Activated naive CD4-positive, alpha-beta T cell treated with anti-CD3 and anti-CD28 coated beads for 36 hours (primary cell): ENCODE measurements at places on chromosomes 1 and 21.
A peak's percentile ranks its signal among the peaks of the same experiment; 100 is the strongest.

- DNase-seq = peak; percentile 39
Observed at GRCh38 chr1:46595127-46595526, 8.9 kb downstream of the MKNK1 start.

DNA sequence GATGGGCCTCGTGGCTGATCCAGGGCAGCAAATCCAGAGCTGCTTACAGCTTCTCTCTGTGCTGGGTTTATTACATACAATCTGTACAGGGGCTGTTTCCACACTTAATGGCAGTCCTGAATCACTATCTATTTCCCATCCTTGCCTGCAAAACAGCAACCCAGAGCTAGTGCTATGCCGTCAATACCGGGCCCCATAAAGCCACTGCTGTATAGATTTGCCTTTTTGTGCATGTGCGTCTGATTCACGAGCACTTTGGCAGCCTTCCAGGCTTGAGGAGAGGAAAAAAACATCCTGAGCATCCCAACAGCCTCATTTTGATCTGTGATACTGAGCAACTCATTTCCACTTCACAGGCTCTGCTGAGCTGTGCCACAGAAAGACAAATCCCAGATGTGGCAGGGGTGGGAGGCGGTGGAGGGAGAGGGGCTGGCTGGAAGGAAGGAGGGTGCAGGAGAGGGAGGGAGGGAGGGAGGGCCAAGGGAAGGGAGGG lies 65.2 kb upstream of the TARBP1 start:
- DNase-seq = peak; percentile 89

GRCh38 chr21:42107177-42107880 lies 36.2 kb downstream of the UMODL1 start:
- no peak for DNase-seq

DNA sequence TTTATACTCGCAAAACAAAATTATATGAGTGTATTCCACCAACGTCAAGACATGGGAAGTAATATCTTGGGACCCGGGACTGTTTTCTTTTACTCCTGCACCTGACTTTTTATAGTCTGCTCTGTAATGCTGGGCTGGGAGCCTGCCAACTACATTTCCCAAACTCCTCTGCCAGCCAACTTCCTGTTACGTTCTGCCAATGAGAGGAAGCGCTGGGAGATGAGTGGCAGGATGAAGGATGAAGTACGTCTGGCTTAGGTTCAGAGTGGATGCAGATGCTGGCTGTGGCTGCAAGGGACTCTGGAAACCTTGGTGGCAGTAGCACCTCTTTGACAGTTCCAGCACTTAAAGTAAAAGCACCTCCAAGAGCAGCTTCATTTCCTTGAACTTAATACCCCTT lies 59.6 kb downstream of the USP24 start:
- peak; percentile 23 for DNase-seq

DNA sequence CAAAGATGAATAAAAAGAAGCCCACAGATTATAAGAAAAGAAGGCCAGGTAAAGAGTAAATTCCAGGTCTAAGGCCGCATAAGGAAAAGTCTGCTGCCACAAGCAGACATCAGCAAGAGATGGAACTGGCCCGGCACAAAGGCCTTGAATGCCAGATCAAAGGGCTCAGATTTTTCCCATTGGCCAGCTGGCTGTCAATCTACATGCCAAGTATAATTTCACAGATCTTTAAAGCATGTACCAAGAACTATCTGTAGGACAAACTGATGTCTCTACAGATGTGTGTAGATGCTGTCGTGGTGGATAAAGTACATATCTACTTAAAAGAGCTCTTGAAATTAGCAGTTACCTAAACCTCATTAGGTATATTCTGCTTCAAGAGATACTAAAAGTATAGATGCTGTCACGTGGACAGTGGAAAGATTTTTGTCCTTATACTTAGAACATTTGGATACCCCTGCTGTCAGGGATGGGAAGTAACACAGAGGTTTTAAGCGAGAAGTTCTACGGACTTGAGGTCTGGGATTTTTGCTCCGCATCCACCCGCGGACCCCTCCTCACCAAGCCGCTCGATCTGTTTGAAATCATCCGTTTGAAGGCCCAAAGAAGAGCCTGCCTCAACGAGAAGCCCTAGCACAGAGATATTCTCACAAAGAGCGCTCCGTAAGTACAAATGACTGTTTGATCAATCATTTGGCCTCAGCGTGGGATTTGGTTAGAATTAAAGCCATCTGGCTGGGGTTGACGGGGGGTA lies 10.1 kb downstream of the GLIS1 start:
- DNase-seq = no peak

- no peak for DNase-seq
Observed at GRCh38 chr1:44851308-44851707, 8.3 kb upstream of the PTCH2 start.

DNA sequence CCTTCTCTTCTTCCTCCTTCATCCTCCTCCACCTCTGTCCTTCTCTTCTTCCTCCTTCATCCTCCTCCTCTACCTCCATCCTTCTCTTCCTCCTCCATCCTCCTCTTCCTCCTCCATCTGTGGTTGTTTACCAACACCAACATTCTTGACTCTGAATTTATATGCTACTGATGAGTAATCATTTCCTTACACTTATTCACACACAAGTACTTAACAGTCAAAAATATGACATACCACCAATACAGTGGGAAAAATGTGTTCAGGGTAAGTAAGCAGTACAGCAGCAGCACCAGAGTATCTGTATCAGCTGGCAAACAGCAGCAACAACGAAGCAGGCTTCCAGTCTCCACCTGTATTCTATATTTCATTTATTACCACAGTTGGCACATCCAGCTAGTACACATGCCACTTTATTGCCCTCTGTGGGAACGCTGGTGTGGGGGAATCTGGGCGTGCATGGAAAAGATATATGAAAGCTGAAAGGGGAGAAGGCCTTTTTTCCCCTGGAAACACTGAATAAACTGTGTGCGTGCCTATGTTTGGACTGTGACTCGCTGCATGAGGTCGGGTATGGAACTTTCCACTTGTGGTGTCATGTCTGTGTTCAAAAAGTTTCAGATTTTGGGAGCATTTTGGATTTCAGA lies 16.0 kb downstream of the ADSS2 start:
- peak; percentile 31 for DNase-seq

GRCh38 chr1:20665726-20666125 lies 4.6 kb upstream of the DDOST start:
- DNase-seq = peak; percentile 13

GRCh38 chr1:172719694-172720138 lies 60.8 kb downstream of the FASLG start:
- no peak for DNase-seq

- no peak for DNase-seq
Observed at GRCh38 chr1:227559499-227559898, 3.9 kb upstream of the ZNF678 start.

- DNase-seq = no peak
Observed at GRCh38 chr1:151834239-151834638, 2.6 kb upstream of the RORC start.

- no peak for DNase-seq
Observed at GRCh38 chr1:239392271-239392670, 5.9 kb downstream of the CHRM3 start.

- DNase-seq = no peak
Observed at GRCh38 chr1:222889440-222889839, 74.6 kb downstream of the DISP1 start.

GRCh38 chr1:28286111-28286510 lies 26.8 kb downstream of the SESN2 start:
- DNase-seq = no peak

DNA sequence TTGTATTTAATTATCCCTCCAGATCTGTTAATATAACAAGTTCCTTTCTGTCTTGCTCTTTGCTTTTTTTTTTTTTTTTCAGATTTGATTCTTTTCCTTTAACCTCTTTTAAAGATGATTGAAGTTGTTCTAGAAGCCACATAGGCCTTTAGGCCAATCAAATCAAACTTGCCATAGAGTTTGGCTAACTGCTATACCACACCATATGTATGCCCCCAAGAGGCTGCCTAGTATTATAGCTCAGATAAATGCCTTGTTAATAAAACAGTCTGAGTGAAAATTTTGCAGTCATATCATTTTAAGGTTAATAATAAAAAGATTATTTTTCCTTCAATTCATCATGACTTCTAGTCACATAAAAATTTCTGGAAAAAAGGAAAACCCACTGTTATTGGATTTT lies 696.0 kb upstream of the CHRM3 start:
- DNase-seq = no peak

GRCh38 chr1:220526294-220526693 lies 1.6 kb upstream of the MARK1 start:
- DNase-seq = no peak

GRCh38 chr1:11982010-11982392 lies 1.8 kb downstream of the MFN2 start:
- no peak for DNase-seq

GRCh38 chr21:35226328-35226727 lies 177.2 kb upstream of the RUNX1 start:
- DNase-seq = no peak

DNA sequence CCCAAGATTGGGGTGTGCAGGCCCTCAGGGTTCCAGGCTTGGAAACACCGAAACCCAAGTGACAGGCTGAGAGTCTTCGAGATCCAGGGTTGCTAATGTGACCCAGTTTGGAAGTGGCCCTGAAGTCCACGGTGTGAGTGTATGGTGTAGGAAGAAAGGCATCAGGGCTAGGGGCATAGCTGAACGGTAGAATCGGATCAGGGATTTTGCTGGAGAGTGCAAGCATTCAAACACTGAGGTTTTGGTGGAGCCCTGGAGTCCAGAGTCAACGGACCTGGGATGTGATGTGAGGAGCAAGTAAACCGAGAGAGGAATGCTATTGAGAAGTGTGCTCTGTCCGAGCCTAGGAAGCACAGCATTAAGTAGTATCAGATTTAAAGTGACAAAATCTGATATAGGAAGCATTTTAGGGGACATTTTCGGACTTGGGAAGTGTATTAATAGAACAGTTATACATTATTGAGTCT lies 958 bp downstream of the NFYC start:
- no peak for DNase-seq

- peak; percentile 37 for DNase-seq
Observed at GRCh38 chr1:207335695-207336363, 14.4 kb downstream of the CD55 start.

- DNase-seq = no peak
Observed at GRCh38 chr1:41939194-41939593, 20.5 kb upstream of the HIVEP3 start.

DNA sequence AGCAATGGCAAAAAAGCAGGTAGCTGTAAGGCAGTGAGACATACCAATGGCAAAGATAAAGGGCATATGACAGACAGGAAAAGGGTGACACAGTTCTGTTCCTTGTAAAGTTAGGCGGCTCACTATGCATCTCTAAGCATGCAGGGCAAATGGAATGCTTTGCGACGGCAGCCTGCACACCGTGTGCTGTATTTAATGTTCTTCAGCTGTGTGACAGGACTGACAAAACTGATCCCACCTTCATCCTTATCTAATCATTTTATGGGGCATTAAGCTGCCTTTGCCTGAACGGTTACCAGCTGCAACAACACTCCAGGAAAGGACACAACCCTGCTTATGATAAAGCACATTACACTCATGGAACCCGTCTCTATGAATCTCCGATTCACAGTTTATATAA lies 80.5 kb upstream of the VAV3 start:
- DNase-seq = no peak

DNA sequence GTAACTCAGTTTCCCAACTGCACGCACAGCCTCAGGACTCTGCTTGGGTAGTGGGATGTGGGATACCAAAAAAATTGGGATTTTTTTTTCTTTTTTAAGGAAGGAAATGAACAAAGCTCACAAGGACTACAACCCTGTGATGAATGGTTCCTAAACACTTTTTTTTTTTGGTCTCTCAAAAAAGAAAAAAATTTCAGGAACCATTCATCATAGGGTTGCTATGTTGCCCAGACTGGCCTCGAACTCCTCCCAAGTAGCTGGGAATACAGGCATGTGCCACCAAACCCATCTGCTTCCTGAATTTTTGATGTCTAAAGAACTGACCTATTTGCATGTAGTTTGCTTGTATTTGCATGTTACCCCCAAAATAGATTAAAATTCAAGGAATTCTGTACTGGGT lies 6.8 kb downstream of the MINDY1 start:
- no peak for DNase-seq

DNA sequence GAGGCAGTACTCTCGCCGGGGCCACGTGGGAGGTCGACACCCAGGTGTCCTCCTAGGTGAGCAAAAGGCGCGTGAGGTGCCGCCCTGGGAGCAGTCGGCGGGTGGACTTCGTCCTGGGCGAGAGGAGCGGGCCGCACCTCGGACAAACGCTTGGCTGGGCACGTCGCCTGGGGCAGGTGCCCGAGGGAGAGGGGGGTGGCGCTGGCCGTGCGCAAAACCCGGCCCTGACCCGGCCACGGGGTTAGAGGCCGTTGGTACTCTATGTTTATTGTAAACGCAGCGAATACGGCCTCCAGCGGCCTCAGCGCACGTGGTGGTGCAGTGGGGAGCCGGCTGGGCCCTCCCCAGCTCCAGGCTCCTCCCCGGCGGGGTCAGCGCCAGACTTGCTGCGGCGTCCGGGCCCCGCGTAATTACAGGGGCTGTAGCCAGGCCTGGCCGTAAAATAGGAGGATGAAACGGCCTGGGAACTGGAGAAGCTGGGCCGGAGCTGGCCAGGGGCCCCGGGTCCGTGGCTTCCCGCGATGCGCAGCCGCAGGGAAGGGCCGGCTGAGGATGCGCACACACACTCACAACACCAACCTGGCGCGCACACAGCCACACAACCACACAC lies 1.6 kb upstream of the EFNA1 start:
- no peak for DNase-seq

- DNase-seq = peak; percentile 38
Observed at GRCh38 chr1:36367066-36367465, 18.7 kb downstream of the STK40 start.

- no peak for DNase-seq
Observed at GRCh38 chr1:150192012-150192411, 42.3 kb downstream of the PLEKHO1 start.

- DNase-seq = no peak
Observed at GRCh38 chr1:175978926-175979325, 228.2 kb downstream of the COP1 start.

DNA sequence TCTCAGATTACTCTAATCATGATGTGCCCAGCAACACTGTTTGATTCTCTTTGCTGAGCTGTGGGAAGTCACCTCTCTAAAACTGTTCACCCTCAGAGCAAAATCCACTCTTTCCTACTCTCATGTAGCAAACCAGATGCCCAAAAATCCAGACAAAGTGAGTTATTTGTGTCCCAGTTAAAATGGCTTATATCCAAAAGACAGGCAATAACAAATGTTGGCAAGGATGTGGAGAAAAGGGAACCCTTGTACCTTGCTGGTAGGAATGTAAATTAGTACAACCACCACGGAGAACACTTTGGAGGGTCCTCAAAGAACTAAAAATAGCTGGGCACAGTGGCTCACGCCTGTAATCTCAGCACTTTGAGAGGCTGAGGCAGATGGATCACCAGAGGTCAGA lies 384.0 kb downstream of the HHIPL2 start:
- no peak for DNase-seq

- no peak for DNase-seq
Observed at GRCh38 chr1:14698314-14698713, 99.8 kb downstream of the KAZN start.
